Cortex of kidney (tissue), 1 donor: ENCODE measurements at places on chromosomes 12 and 14.

- no peak for DNase-seq
These were observed 13.6 kb upstream of the ETFBKMT start for GRCh38 chr12:31645924-31646323.

GRCh38 chr12:90909069-90909770 is 45.8 kb downstream of the CCER1 start:
- DNase-seq: no peak

GRCh38 chr12:32893458-32893857 is 3.1 kb downstream of the PKP2 start:
- no peak for DNase-seq

DNA sequence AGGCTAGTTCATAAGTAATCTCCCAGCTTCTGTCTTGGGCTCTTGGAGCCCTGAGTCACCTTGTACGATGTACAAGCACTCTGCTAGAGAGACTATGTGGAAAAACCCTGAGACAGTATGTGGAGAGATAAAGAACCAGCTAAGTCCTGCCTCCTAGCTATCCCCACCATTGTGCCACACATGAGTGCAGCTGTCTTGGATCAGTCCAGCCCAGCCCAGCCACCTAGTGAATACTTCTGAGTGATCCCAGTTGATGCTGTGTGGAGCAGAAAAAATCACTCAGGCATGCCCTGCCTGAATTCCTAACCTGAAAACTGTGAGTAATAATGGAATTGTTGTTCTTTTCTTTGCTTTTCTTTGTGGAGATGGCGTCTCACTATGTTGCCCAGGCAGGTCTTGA is 5.1 kb upstream of the SERPINA6 start:
- DNase-seq: no peak

GRCh38 chr12:110246636-110247339 is 34.3 kb upstream of the ATP2A2 start:
- DNase-seq: no peak

GRCh38 chr12:28234444-28234843 is 44.2 kb downstream of the CCDC91 start:
- DNase-seq: no peak

GRCh38 chr12:75628916-75629315 is 117.5 kb upstream of the KRR1 start:
- no peak for DNase-seq

- no peak for DNase-seq
These were observed 41.4 kb upstream of the INSM2 start for GRCh38 chr14:35492569-35493014.

GRCh38 chr12:42306297-42306696 is 19.6 kb downstream of the ZCRB1 start:
- DNase-seq: no peak

DNA sequence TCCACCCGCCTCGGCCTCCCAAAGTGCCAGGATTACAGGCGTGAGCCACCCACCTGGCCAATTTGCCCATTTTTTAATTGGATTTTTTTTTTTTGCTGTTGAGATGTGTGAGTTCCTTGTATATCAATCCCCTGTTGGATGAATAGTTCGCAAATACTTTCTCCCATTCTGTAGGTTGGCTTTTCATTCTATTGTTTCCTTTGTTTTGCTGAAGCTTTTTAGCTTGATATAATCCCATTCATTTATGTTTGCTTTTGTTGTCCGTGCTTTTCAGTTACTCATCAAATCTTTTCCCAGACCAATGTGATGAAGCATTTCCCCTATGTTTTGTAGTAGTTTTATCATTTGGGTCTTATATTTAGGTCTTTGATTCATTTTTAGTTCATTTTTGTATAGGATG is 36.4 kb downstream of the TRAF3 start:
- no peak for DNase-seq

GRCh38 chr12:99976762-99977161 is 8.0 kb downstream of the ANKS1B start:
- no peak for DNase-seq

DNA sequence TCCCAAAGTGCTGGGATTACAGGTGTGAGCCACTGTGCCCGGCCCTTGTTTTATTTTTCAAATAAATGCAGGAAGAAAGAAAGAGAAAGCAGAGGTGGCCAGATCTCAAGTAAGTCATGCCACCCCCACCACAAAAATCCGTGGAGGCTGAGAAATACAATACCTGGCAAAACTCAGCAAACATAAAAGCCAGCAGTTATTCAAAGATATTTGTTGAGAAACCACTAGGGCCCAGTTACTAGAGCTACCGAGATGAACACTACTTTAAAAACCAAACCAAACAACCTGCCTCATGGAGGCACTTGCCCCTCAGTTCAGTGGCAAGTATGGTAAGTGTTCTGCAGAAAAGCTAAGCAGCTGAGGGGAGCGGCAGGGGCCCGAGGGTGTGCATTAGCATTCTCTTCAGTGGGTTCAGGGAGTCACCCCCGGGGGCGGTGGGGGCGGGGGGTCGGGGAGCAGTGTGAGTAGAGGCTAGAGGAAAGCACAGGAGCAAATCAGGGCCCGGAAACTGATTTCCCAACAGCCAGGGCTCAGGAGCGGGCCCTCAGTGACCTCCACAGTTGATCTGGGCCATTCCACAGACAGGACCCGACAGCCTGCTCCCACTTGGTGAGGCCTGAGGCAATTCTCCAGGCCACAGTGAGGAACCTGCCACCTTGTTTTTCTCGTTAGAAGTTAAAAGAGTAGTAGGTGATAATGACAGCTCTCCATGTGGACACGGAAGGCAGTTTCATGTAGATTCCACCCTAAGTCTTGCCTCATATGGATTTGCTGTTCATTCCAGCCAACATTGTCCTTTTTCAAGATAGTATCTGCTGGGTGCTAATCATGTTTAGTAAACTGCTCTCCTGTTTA is 8.6 kb downstream of the EVL start:
- DNase-seq: no peak

- no peak for DNase-seq
These were observed 27.1 kb downstream of the VWF start for GRCh38 chr12:6097411-6097810.
